NCI-H774 (cell line): ENCODE measurements at places on chromosomes 16 and 17.

GRCh38 chr16:12358898-12359297 is 382.4 kb downstream of the SNX29 start:
- DNase-seq: no peak

GRCh38 chr17:2004435-2004952 is 20.6 kb downstream of the RTN4RL1 start:
- no peak for DNase-seq

DNA sequence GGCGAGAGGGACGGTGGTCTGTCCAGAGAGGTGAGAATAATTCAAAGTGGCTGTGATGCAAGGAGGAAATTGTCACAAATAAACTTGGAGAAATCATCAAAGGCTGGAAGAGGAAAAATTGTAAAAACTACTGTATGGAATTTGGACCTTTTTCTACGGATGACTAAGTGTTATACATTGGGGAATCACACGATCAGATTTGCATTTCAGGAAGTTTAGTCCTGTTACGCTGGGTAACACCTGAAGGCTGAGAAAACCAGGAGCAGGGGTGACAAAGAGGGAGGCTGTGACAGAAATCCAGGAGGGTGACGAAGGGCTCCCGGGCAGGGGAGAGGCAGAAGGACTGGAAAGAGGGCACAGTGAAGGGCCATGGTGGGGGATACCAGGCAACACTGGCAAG is 511.7 kb downstream of the CDH13 start:
- DNase-seq: no peak

DNA sequence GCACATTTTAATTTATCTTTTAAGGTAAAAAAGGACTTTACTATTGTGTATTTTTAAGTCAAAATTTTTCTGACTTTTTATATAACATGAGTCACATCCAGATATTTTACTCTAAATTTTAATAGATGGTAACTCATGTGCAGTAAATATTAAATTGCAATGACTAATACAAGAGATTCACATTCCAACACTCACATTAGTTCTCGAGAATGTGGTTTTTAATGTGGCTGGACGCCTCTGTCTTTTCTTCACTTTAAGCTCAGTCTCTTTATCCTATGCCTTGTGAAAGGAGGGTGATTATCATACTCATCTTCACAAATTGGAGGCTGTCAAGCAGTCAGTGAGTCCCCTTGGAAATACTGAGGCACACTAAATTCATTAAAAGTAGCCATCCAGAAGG is 315.6 kb downstream of the HS3ST3B1 start:
- DNase-seq: no peak

DNA sequence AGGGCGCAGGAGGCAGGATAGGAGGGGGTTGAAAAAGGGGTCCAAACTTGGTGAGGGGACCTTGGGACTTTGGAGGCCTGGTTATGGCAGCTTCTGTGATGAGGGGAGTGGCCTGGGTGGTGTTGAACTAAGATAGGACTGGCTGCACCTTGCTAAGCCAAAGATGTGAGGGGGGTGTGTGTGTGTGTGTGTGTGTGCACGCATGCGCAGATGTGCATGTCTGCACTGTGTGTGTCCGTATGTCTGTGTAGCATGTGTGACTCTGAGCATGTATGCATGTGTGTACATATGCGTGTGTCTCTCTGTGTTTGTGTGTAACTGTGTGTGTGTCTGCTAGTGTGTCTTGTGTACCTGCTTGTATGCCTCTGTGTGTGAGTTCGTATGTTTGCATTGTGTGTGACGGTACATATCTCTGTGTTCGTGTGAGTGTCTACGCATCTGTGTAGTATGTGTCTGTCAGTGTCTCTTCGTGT is 4.1 kb downstream of the SLC16A5 start:
- DNase-seq: no peak

- DNase-seq: peak; percentile 46
These were observed 467.3 kb downstream of the KCNJ2 start for GRCh38 chr17:70636517-70637133.
